ENCODE measurements at places on chromosomes 12 and 14. TPM values are rescaled to one million over a fixed set of nuclear protein-coding genes. Genes with fewer than 3 reads are reported as not detected.

- no peaks in the 10 kb centered on the region for H3K27me3 ChIP-seq
- H3K36me3 ChIP-seq = no peaks in the 10 kb centered on the region
- H3K4me3 ChIP-seq = no peak overlapping the region
- no peak for DNase-seq
- H3K4me1 ChIP-seq = no peaks in the 10 kb centered on the region
These were observed 29.6 kb upstream of the KCNK10 start for GRCh38 chr14:88352698-88353097.

GRCh38 chr14:39265806-39266524, 32.2 kb downstream of the MIA2 start:
- peak overlapping the region; percentile 87 for H3K4me3 ChIP-seq
- H3K27ac ChIP-seq = peak overlapping the region; percentile 99
- H3K36me3 ChIP-seq = no peaks in the 10 kb centered on the region
- no peaks in the 10 kb centered on the region for H3K27me3 ChIP-seq

GRCh38 chr12:100254876-100255275, 12.0 kb downstream of the DEPDC4 start:
- no peaks in the 10 kb centered on the region for H3K4me1 ChIP-seq
- no peak overlapping the region for H3K27ac ChIP-seq
- DNase-seq = no peak
- H3K4me3 ChIP-seq = no peak overlapping the region

DNA sequence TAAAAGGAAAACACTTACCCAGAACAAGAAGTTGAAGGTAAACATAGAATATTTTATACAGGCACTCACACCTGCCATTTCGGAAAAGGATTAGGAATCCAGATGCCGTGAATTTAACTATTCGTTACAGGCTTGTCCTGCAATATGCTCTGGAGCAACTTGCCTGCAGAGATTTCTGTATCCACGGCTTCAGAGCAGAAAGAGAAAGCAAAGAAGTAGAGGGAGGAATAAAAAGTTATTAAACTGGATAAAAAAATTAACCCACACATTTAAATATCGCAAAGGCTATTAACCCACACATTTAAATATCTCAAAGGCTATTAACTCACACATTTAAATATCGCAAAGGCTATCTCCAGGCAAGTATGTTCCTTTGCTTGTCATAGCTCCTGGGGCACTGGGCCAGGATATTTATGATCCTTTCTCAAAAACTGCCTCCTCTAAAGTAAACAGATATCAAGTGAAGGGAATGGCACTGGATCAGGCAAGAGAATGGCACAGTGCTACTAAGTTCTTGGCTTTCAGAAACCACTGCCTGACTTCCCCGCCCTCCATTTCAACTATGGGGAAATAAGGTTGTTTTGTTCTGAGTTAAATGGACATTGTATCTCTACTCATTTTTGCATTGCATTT, at the start of gene TSPAN8:
TSS of gene TSPAN8 (minus strand) at position 399 of the 633 bp plus-strand sequence. CDS start at position 78, 321 bp downstream.
- peak within 1 kb of the TSS; percentile 27 for H3K4me3 ChIP-seq
- H3K27ac ChIP-seq = peak within 1 kb of the TSS; percentile 42
- H3K4me1 ChIP-seq = peaks cover 15% of the 10 kb centered on the region
- DNase-seq = no peak

GRCh38 chr14:99174770-99175319, 97.2 kb downstream of the BCL11B start:
- no peak overlapping the region for H3K27ac ChIP-seq
- DNase-seq = no peak
- H3K4me3 ChIP-seq = no peak overlapping the region
- H3K36me3 ChIP-seq = no peaks in the 10 kb centered on the region
- no peaks in the 10 kb centered on the region for H3K27me3 ChIP-seq

GRCh38 chr14:104201496-104201895, 63.1 kb downstream of the KIF26A start:
- no peak for DNase-seq
- H3K27ac ChIP-seq = no peak overlapping the region
- no peak overlapping the region for H3K4me3 ChIP-seq
- H3K36me3 ChIP-seq = no peaks in the 10 kb centered on the region
- peaks cover 10% of the 10 kb centered on the region for H3K27me3 ChIP-seq
- no peaks in the 10 kb centered on the region for H3K4me1 ChIP-seq

DNA sequence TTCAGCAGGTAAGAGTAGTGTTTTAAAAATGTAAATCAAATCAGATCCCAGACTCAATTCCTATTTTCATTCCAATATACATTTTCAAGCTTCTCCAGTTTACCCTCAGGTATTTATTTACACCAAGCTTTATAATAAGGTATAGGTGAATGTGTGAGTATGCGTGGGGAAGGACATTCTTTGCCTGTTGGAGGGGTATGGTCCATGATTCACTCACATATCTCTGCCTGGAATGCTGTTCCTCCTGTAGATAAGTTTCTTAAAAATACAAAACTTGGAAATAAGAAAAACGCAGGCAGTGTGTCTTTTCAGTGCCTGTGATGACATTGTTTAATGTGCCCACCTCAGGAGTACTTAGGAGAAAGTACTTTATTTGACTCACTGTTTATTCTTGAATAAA, 118.6 kb downstream of the CCDC91 start:
- no peaks in the 10 kb centered on the region for H3K4me1 ChIP-seq
- no peak for DNase-seq
- no peak overlapping the region for H3K4me3 ChIP-seq

- no peak overlapping the region for H3K4me3 ChIP-seq
- no peak for DNase-seq
- no peaks in the 10 kb centered on the region for H3K27me3 ChIP-seq
- no peaks in the 10 kb centered on the region for H3K4me1 ChIP-seq
- peak overlapping the region; percentile 53 for H3K27ac ChIP-seq
These were observed 88.5 kb upstream of the ZFP36L1 start for GRCh38 chr14:68881396-68881795.

GRCh38 chr12:112979041-112979680, 842 bp downstream of the OAS2 start:
- H3K27ac ChIP-seq = peak overlapping the region; percentile 91
- H3K27me3 ChIP-seq = no peaks in the 10 kb centered on the region
- H3K4me3 ChIP-seq = peak overlapping the region; percentile 73

GRCh38 chr14:23352506-23353432, at the start of gene SLC22A17:
Gene SLC22A17 (minus strand): TSS chr14:23352887.
- H3K36me3 ChIP-seq = peaks cover 7% of the 10 kb centered on the region
- no peak within 1 kb of the TSS for H3K27ac ChIP-seq
- peaks cover 23% of the 10 kb centered on the region for H3K27me3 ChIP-seq
- H3K4me3 ChIP-seq = peak within 1 kb of the TSS; percentile 74
- peaks cover 18% of the 10 kb centered on the region for H3K4me1 ChIP-seq

DNA sequence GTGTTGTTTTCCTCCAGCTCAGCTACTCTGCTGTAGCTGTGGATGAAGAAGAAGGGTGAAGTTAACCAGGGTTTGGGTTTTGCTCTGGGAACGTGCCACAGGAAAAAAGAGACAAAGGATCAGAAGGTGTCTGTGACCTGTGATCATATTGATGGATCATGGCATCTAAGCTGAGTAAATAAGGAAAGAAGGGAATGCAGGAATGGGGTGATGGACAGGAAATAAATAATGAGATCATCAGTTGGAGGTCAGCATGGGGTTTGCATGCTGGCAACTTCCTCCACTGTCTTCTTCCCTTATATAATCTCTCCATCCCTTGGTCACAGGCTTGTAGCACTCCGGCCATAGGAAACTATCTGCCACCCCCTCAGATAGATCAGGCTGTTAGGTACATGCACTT, 430.3 kb upstream of the PDE3A start:
- DNase-seq = no peak
- H3K27ac ChIP-seq = no peak overlapping the region
- no peak overlapping the region for H3K4me3 ChIP-seq
- no peaks in the 10 kb centered on the region for H3K36me3 ChIP-seq
- H3K27me3 ChIP-seq = no peaks in the 10 kb centered on the region

GRCh38 chr12:119783787-119784186, 93.3 kb downstream of the CIT start:
- DNase-seq = no peak
- no peak overlapping the region for H3K4me3 ChIP-seq
- no peaks in the 10 kb centered on the region for H3K27me3 ChIP-seq
- no peaks in the 10 kb centered on the region for H3K4me1 ChIP-seq

- no peak overlapping the region for H3K4me3 ChIP-seq
- H3K27ac ChIP-seq = no peak overlapping the region
These were observed 199.6 kb upstream of the OTX2 start for GRCh38 chr14:57009585-57010515.

DNA sequence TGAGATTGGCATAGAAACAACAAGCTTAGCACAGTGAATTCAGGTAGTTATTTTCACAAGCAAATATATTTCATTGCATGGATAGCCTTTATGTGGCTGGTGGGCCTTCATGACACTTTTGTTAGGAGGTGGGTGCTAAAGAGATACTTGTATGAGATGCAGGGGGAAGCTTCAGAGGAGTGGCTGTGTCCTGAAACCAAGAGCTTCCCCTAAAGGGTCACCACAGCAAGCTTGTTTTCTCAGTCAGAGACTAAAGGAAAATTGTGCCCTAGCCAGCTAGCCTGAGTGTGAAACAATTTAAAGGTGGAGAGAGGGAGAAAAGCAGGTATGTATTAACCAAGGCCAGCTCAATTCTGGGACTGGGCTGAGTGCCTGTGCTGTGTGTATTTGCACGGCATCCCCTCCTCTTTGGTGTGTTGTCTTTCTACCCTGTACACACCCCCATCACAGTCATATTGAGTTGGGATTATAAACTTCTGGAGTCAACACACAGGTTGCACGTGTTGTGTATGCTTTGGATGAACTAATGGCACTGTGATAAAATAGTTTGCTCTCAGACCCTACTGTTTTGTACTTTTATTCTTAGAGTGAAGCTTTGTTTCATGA, 79.2 kb downstream of the RASSF8 start:
- no peak overlapping the region for H3K27ac ChIP-seq
- peaks cover 29% of the 10 kb centered on the region for H3K4me1 ChIP-seq
- H3K27me3 ChIP-seq = no peaks in the 10 kb centered on the region

GRCh38 chr12:83067981-83068380, 381.3 kb downstream of the TMTC2 start:
- no peaks in the 10 kb centered on the region for H3K27me3 ChIP-seq
- no peak overlapping the region for H3K4me3 ChIP-seq
- H3K27ac ChIP-seq = no peak overlapping the region

- H3K27me3 ChIP-seq = no peaks in the 10 kb centered on the region
- H3K27ac ChIP-seq = no peak overlapping the region
- H3K4me1 ChIP-seq = no peaks in the 10 kb centered on the region
- H3K36me3 ChIP-seq = no peaks in the 10 kb centered on the region
- no peak for DNase-seq
These were observed 72.0 kb downstream of the RIMBP2 start for GRCh38 chr12:130644146-130644545.

The SERPINA6 gene
- total RNA-seq = 1.1 TPM

The GABARAPL1 gene
- 108 TPM for total RNA-seq

The MANSC4 gene
- not detected for total RNA-seq

The KCNC2 gene
- not detected for total RNA-seq

The ERP27 gene
- 16.2 TPM for total RNA-seq

The AMN gene
- 13.7 TPM for total RNA-seq

The ZNF385A gene
- 28.3 TPM for total RNA-seq

The RNASE3 gene
- not detected for total RNA-seq

The IGFBP6 gene
- 58.5 TPM for total RNA-seq

Data from lower lobe of right lung (tissue), 2 donors.